Cardiac septum (tissue), 1 donor: ENCODE measurements at places on chromosomes 5 and 9. TPM values are rescaled to one million over a fixed set of nuclear protein-coding genes. Genes with fewer than 3 reads are reported as not detected.

DNA sequence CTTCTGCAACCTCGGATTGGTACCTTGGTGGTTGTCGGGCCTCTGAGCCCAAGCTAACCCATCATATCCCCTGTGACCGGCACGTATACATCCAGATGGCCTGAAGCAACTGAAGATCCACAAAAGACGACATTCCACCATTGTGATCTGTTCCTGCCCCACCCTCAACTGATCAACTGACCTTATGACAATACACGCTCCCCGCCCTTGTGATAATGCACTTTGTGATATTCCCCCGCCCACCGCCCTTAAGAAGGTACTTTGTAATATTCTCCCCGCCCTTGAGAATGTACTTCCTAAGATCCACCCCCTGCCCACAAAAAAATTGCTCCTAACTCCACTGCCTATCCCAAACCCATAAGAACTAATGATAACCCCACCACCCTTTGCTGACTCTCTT, 16.5 kb upstream of the TOR1B start:
- no peak for DNase-seq

The SLC25A2 gene
- not detected for total RNA-seq

The SOX30 gene
- total RNA-seq, result 0.13 TPM

GRCh38 chr9:79598562-79599345, 27.0 kb downstream of the TLE4 start:
- DNase-seq, result no peak

GRCh38 chr9:93207860-93208734, 24.2 kb downstream of the WNK2 start:
- no peak for DNase-seq

The SPATA31D1 gene
- total RNA-seq, result not detected

GRCh38 chr9:98781588-98782383, 14.6 kb downstream of the ANKS6 start:
- DNase-seq, result no peak

The CEL gene
- total RNA-seq, result 0.59 TPM

GRCh38 chr9:131651599-131651998, 88.3 kb downstream of the RAPGEF1 start:
- DNase-seq, result no peak

DNA sequence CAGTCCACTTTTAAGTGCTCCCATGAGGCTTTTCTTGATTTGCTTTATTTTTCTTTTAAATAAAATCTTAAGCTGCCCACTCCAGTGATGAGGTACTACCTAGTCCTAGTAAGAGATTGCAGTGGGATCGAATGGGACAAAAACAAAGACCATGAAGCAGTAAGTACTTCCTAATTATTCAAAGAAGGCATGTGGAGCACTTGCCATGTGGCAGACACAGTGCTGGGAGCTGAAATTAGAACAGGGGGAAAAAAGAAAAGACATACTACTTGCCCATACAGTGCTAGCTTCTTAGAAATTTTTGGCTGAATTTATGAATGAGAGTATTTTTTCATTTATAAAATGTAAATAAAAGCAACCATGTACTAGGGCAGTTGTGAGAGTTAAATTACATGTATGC, 239.9 kb upstream of the TNC start:
- no peak for DNase-seq

DNA sequence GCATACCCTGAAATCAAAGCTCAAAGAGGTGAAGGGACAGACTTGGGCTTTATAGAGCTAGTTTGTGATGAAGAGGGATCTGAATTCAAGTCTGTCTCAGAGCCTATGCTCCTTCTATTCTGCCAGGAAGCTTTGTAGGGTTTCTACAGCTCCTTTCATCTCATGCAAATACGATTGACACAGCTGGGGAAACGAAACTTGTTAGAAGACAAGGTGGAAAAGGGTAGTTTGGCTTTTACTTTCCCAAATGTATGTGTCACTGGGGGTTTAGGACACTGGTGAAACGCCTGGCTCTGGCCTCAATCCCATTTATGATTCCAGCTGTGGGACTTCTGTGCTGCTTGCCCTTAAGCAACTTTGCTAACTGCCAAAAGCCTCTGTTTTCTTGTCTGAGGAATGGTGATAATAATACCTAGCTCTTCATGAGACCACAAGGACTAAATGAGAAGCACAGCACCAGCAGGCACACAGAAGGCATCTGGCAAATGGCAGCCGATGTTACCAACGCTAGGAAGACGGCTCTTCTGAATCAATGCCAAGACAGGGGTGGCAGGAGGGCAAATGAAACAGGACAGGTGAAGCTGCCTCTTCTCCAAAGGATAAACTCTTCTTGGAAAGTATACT, 70.3 kb upstream of the EQTN start:
- no peak for DNase-seq
